ENCODE measurements at places on chromosomes 4 and X.

DNA sequence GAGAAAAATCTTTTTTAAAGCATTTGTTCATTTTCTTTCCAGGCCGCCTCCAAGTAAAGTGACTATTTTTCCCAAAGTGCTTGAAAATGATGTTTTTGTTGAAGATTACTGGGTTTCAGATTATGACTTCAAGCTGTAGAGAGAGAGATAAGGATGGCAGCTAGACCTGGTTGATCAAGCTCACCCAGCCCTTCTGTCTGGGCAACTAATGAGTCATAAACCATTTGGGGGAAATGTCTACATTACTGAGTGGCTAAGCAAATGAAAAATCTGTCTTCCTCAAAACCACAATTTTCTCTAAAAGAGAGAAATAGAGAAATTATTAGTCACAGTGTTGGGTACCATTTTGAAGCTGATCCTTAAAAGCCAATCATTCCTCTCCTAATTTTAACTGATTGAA lies 355.4 kb upstream of the CPEB2 start:
- DNase-seq, result no peak

DNA sequence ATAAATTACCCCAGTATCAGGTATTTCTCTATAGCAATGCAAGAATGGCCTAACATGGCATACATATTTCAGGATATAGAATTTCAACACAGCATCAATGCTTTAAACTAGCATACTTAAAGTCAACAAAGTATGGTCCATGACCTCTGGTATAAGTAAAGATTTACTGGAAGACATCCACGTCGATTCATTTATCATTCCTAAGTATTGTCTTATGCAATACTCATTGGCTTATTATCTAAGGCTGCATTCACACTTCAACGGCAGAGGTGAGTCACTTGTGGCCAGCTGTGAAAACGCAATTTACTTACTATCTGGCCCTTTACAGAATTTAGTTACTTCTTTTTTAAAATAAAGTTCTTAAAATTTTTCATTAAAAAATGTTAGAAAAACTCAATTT lies 42.6 kb downstream of the ADGRA3 start:
- no peak for DNase-seq

GRCh38 chr4:26217481-26217880 lies 103.3 kb upstream of the RBPJ start:
- no peak for DNase-seq

DNA sequence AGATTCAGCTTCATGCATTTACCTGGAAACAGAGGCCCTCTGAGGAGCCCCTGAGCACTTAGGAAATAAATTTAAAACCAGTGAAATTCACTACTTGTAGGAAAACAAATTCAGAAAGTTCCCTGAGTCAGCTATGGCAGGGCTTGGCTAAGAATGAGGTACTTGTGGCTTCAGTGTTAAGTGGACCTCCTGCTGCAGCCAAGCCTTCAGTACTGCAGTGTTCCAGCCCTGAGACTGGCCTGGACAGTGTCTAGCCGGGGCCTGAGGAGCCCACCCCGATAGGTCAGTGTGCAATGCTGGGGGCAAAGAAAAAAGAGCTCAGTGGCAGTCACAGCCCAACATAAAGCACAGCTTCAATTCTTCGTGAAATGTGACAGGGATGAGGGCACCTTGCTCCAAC lies 41.9 kb downstream of the F11 start:
- no peak for DNase-seq

DNA sequence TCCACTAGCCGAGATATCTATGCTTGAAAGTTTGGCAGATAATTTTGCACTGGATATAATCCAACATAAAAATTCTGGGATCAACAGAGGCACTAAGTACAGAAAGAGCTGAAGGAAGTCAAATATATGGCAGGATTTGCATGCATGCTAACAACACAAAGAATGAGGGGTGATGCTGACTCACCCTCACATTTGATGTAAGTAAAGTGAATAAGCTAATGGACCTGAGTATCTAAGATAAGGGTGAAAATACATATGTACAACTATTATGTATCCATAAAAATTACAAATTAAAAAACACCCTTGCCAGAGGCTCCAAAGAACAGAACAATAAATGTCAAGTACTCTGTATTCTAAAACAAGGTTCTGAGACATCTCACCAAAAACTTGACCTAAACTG lies 63.8 kb upstream of the PRDX4 start:
- no peak for DNase-seq
